ENCODE measurements at places on chromosomes 5 and 9. TPM values are rescaled to one million over a fixed set of nuclear protein-coding genes. Genes with fewer than 3 reads are reported as not detected.

Gene KIF4B
- not detected for total RNA-seq

Gene NME5
- total RNA-seq = 1.5 TPM

- H3K4me3 ChIP-seq = no peak overlapping the region
- no peak overlapping the region for H3K27ac ChIP-seq
- no peaks in the 10 kb centered on the region for H3K4me1 ChIP-seq
- H3K36me3 ChIP-seq = no peaks in the 10 kb centered on the region
Measured at GRCh38 chr9:92446536-92446935, 22.3 kb upstream of the OMD start.

GRCh38 chr9:842635-843426 lies 1.3 kb downstream of the DMRT1 start:
- H3K4me1 ChIP-seq = peaks cover 22% of the 10 kb centered on the region
- no peak for DNase-seq
- peaks cover 62% of the 10 kb centered on the region for H3K27me3 ChIP-seq
- no peaks in the 10 kb centered on the region for H3K36me3 ChIP-seq
- no peak overlapping the region for H3K4me3 ChIP-seq

DNA sequence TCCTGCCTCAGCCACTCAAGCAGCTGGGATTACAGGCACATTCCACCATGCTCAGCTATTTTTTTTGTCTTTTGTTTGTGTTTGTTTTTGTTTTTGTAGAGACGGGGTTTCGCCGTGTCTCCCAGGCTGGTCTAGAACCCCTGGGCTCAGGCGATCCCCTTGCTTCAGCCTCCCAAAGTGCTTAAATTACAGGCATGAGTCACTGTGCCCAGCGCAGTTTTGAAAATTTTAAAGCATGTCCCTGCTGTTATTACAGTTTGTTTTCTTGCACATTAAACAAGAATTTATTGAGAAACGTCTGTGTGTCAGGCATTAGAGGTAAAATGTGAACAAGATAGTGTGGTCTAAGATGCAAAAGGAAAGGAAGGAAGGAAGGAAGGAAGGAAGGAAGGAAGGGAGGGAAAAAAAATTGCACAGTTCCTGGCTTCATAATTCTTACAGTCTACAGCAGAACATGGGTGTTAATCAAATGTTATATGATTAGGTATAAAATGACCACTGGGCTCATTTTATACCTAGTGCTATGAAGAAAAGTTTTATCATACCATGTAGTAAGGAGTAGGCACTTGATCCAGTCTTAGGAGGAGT lies 205.4 kb downstream of the SNX18 start:
- H3K4me3 ChIP-seq = no peak overlapping the region
- H3K36me3 ChIP-seq = no peaks in the 10 kb centered on the region
- no peaks in the 10 kb centered on the region for H3K4me1 ChIP-seq
- no peak overlapping the region for H3K27ac ChIP-seq

DNA sequence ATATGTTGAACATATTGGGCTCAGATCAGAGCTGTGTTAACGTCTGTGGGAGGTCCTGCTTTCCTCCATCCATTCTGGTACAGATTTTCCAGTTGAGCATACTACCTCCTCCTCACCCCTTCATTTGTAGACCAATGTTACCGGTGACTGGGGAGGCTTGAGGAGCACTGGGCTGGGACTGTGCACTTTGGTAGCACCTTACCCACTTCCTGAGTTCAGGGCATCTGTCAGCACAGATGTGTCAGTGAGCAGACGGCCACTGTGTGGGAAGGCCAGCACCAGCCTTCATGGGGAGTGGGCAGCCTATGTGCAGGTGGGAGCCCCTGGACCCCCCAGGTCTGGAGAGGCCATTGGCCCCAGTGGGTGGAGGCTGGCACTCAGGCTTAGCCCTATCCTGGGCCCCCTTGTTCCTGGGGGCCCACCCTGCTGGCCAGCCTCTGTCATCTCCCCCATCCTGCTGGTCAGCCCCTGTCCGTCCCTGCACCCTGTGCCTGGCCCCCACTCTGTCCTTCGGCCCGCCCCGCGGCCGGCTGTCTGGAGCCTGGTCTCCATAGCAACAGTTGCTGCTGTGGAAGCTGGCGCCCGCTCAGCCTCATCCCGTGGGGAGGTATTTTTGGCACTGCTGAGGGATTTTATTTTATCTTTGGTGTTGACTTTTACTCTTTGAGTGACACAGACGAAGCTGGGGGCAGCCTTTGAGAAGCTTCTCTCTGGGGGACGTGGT lies 21.3 kb downstream of the WNK2 start:
- no peaks in the 10 kb centered on the region for H3K27me3 ChIP-seq
- no peak overlapping the region for H3K4me3 ChIP-seq
- no peaks in the 10 kb centered on the region for H3K36me3 ChIP-seq
- peaks cover 91% of the 10 kb centered on the region for H3K4me1 ChIP-seq

Measured in sigmoid colon (tissue), 7 donors.